ENCODE measurements at places on chromosomes 16 and 17.
A peak's percentile ranks its signal among the peaks of the same experiment; 100 is the strongest.

- DNase-seq = no peak
Observed at GRCh38 chr16:84478172-84478947, 26.1 kb downstream of the MEAK7 start.

GRCh38 chr16:49698931-49699840, 156.7 kb downstream of the ZNF423 start:
- DNase-seq = no peak

DNA sequence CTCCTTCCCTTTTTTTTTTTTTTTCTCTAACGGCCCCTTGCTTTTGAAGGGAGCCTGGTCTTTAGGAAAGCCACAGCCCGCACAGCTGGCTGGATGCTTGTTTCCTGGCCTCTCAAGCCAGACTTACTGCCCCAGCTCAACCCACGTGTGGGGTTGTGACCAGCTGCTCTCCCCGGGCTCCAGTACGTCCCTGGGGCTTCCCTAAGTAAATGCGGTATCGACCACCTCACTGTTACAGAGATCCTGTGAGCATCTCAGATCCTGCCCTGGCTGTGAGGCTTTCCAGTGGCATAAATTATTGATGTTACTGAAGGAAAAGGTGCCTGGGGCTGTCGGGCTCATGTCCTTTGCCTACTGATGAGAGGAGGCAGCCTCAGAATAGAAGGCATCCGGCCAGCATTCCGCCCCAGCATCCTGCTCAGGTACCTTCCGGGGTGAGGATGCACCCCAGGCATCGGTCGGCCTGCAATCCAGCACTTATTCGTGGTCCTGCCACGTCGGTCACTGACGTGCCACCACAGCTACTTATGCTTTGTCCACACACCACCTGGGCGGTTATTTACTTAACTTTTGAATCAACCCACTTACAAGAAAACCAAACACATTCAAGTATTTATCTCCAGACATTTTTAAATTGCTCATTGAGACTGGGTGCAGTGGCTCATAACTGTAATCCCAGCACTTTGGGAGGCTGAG, 9.6 kb downstream of the GPRC5B start:
- no peak for DNase-seq

- no peak for DNase-seq
Observed at GRCh38 chr17:60039114-60039846, 39.4 kb downstream of the HEATR6 start.

GRCh38 chr17:8753976-8754440, 4.3 kb downstream of the SPDYE4 start:
- no peak for DNase-seq

DNA sequence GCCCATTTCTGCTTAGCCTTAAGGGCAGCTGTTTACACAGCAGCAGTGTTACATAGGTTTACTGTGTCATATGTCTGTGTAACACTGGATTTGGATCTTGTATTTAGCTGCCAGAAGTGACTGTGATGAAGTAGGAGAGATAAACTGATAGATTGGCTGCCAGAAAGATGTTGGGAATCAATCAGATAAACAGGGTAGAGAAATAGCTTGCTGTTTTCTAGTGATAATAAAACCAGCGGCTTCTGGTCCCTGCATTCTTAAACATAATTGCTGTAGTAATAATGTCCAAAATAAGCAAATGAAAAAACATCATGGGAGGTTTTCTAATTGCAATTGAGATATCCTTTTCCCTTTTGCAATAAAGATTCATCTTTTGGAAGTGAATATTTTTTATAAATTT, 68.7 kb downstream of the AATF start:
- DNase-seq = no peak

GRCh38 chr17:38613981-38614779, 8.4 kb upstream of the SRCIN1 start:
- DNase-seq = no peak

DNA sequence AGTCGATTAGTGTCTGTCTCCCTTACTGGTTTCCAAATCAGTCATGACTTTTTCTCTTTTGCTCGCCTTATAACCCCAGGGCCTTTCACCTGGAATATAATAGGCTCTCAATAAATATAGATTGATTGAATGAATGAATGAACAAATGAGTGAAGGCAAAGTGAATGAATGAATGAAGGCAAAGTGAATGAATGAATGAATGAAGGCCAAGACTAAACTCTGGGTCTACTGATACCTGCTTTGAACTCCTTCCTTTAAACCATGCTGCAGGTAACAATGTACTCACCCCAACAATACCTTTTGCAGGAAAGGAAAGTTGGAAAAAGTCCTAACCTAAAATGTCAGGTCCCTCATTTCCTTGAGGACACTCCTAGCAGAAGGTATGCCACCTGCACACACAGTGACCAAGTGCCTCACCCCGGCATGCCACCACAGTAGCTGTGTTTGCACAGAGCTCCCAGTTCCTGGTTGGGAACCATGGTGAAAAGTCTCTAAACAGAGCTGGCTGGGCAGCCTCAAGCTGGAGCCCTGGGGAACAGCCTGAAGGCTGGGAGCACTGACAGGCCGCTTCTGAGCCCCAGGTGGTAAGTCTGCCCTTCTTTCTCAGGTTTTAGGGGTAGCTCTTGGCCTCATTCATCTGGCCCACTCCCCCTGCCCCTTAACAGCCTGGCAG, 42.7 kb upstream of the ANKFN1 start:
- no peak for DNase-seq

DNA sequence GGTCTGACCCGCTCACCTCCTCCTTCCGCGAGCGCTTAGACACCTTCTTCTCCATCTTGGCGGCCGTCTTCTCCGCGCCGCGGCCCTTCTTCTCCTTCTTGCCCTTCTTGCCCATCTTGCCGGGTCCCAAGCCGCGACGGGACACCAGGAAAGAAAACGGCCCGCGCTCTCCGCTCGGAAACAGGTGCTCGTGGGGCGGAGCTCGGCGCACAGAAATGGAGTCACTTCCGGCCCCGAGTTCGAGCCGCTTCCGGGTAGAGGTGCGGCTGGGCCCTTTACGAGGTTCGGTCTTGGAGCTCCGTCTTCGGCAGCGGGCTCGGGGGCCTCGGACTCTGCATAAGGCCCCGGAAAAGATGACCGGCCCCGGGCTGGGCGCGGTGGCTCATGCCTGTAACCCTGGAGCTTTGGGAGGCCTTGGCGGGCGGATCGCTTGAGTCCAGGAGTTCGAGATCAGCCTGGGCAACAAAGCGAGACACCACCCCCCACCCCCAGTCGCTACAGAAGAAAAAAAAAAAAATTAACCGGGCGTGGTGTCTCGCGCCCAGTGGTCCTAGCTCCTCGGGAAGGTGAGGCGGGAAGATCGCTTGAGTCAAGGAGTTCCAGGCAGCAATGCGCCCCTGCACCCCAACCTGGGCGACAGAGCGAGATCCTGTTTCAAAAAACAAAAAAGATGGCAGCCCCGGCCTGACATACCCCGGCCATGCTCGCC, at the start of gene KLHDC4:
Gene KLHDC4 (minus strand): TSS at position 211 of the 709 bp plus-strand sequence. CDS start 96 bp downstream, at position 115.
- DNase-seq = peak; percentile 88

- DNase-seq = no peak
Observed at GRCh38 chr17:45833920-45834319, 10.8 kb upstream of the SPPL2C start.

- peak; percentile 41 for DNase-seq
Observed at GRCh38 chr17:27466743-27467375, 10.6 kb downstream of the KSR1 start.

DNA sequence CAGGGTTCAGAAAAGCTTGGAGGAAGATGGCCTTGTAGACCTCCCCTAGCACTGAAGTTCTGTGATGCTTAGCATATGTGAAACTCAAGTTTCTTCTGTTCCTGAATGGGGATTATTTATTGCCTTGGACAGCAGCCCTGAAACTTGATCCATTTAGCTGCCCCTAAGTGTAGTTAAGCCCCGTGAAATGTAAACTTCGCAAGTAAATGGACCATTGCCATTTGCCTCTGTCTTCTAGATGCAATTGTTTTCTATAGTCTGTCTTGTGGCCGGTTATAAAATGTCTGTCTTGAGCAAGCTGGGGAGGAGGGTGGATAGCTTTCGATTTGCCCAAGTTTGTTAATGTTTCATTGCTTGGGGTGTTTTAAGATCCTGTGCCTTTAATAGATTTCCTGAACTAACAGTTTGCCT, 261.8 kb downstream of the CDH13 start:
- DNase-seq = no peak

DNA sequence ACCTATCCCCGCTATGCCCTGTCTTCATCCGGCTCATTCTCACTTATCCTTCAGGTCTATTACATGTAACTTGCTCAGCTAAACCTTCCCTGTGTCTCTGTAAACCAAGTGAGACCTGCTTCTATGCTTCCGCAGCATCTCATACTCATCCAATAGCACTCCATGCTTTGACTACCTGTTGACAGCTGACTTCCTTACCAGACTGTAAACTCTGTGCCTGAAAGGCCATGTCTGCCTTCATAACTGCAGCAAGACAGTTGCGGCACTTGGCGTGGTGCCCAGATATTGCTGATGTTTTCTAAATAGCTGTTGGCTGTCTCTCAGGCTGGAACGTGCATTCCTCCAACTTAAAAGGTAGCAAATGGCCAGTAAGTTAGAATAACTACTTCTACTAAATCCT, 1.8 kb upstream of the OR1E1 start:
- no peak for DNase-seq

GRCh38 chr16:1109648-1110047, 13.6 kb upstream of the C1QTNF8 start:
- DNase-seq = no peak

- DNase-seq = no peak
Observed at GRCh38 chr16:54487933-54488332, 201.3 kb upstream of the IRX3 start.

GRCh38 chr17:74861662-74862107, 2.0 kb upstream of the GRIN2C start:
- DNase-seq = no peak

DNA sequence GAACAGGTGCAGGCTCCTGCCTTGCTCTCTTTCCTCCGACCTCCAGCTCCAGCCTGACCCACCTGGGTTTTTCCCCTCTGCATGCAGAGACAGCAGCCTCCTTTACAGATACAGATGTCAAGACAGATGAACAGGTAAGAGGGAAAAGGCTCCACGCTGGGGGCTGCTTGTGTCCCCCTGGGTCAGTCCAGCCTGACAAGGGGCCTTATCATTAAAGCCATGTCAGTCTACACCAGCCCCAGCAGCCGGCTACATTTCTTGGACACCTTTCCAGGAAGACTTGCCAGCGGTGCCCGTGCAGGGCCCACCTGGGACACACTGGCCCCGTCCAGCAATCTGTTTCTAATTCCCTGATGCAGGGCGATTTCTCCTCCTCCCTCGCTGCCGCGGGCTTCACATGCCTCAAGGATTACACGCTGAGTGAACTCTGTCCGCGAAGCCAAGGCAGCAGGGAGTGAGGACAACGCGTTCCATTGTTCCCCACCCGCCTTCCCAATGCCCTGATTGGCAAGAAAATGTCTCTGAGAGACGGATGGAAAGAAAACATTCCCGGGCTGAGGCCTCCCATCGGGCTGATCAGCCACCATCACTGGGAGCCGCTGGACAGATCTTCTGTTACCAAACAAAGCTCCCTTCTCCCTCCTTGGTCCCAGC, 184.7 kb downstream of the C16orf95 start:
- DNase-seq = no peak

DNA sequence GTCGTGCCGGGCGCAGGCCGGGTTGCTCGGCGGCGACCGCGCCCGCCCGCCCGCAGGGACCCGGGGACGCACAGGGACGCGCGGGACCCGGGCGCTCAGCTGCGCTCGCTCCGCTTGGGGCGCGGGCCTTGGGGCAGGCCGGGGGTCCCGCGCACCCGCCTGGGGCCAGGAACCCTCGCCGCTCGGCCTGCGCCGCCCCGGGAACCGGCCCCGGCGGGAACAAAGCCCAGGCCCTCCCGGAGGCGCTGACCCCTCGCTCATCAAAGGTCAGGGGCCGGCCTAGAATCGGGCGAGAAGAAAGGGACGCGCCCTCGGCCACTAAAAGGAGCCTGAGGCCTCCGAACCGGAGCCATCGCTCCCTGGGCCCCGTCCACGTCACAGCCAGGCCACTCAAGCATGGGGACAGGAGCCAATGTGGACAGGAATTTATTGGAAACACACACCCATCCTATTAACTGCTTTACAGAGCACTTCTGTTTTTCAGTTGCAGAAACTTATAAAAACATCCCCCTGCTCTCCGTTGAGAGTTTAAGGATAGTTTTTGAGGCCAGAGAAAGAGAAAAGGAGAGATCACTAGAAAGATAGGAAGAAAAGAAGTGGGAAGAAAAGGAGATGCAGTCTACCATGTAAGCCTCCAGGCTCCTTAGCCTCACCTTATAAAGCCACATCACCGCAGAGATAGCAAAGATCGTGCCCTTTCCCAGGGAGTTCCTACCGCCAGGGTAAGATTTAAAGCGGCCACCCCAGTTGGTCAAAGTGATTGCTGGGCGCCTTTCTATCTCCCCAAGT, 558 bp upstream of the ZFHX3 start:
- no peak for DNase-seq

DNA sequence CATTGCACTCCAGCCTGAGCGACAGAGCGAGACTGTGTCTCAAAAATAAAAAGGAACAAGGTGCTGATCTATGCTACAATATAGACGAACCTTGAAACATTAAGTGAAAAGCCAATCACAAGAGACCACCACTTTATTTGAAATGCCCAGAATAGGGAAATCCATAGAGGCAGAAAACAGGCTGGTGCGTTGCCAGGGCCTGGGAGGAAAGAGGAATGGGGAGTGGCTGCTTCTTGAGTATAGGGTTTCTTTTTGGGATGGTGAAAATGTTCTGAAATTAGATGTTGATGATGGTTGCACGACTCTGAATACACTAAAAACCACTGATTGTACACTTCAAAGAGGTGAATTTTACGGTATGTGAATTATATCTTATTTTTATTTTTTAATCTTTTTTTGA, 20.3 kb upstream of the GLIS2 start:
- no peak for DNase-seq

GRCh38 chr16:25585526-25585925, 106.2 kb upstream of the HS3ST4 start:
- DNase-seq = no peak

- no peak for DNase-seq
Observed at GRCh38 chr16:28193530-28194423, 18.0 kb downstream of the XPO6 start.

DNA sequence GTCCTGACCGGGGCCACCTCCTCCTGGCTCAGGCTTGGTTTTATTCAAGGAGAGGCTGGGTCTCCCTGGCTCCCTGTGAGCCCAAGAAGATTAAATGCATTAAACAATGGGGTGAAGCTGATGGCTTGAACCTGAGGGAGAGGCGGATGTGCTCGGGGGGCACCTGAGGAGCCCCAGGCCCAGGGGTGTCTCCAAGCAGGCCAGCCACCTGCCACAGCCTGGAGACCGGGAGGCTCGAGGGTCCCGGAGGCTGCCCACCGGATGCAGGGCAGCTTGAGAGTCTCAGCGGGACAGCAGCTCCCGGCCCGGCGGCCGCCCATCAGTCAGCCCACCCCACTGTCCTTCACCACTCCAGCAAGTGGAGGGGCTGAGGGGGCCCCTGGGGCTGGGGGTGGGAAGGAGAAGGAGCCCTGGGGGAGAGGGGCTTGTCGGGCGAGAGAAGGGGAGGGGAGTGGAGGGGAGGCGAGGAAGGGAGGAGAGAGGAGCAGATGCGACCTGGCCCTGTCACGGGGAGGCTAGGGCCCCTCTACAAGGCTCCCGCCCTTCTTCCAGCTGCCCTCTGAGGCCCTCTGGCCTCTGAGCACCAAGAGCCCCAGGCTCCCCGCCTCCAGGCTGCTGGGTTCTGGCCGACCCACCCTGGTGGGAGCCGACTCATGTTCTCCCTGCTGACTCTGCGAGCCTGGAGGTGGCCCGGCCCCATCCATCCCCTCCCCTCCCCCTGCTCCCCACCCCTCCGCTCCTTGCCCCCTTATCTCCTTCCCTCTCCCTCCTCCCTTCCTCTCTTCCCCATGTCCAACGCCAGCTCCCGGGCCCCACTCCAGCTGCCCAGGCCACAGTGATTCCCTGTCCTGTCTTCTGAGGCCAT, 13.2 kb downstream of the CD7 start:
- DNase-seq = no peak

GRCh38 chr17:52138350-52138749, 20.2 kb downstream of the CA10 start:
- no peak for DNase-seq

- DNase-seq = no peak
Observed at GRCh38 chr16:47920709-47921108, 235.1 kb downstream of the ABCC12 start.

All from CD4-positive, alpha-beta T cell treated with Interleukin-15 for 1 hour (primary cell).